Activated CD8-positive, alpha-beta memory T cell treated with anti-CD3 and anti-CD28 coated beads, Interleukin-2, amount 50 U/mL, for 48 hours (primary cell): ENCODE measurements at places on chromosomes 2 and 18.

GRCh38 chr2:185921048-185921756, 182.6 kb downstream of the FSIP2 start:
- no peak for DNase-seq

DNA sequence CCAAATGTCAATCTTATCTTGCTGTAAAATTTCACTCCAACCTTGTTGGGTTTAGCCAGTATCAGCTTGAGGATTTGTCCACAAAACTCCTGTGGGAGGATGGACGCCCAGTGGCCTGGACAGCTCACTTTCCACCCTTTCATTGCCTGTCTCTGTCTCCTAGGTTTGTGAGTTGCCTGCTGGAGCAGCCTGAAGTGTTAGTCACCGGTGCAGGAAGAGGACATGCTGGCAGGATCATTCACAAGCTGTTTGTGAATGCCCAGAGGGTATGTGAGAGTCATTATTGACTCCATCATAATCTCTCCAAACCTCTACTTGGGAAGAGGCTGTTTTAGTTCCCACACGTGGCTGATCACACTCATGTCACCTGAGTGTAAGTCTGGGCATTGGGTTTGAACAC, 112.3 kb downstream of the RAB3GAP1 start:
- DNase-seq, result no peak

DNA sequence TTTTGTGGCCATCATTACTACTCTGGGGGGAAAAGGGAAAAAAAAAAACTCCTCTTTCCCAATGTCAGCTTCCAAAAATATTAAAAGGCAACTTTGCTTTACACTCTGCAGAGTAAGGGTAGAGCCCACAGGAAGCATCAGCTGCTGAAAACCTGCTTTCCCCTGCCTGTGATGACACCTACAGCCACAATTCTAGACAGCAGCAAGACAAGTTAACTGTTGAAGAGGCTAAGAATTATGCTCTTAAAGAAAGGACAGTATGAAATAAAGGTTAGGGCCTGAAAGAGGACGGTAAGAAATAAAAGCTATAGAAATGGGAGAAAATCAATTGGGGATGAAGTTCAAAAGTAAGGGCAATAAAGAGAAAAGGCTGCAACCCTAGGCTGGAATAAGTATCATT, 3.0 kb downstream of the PDE11A start:
- no peak for DNase-seq

GRCh38 chr2:182822733-182823132, 43.7 kb downstream of the FRZB start:
- DNase-seq, result no peak

DNA sequence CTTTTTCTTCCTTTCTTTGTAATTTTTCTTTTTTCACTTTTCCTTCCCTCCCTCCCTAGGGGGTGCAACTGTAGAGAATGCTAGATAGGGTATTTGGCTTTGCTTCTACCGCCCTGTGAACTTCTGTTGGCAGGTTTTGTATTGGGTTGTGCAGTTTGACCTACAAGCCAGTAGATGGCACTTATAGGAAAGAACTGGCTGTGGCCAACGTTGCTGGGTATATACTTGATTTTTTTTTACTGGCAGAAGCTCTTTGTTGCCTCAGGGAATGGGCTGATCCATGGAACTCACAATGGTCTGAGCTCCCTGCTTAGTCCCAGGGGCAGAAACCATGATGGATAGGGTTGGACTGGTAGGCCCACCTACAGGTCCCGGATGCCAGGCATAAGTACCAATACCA, 1019.5 kb upstream of the LRRTM1 start:
- no peak for DNase-seq

- no peak for DNase-seq
Observed at GRCh38 chr2:207338220-207338607, 172.5 kb upstream of the KLF7 start.

- DNase-seq, result no peak
Observed at GRCh38 chr2:38075507-38076151, at the start of gene CYP1B1. TSS of gene CYP1B1 (minus strand) at chr2:38076151. CDS start at chr2:38075388, 763 bp downstream.

DNA sequence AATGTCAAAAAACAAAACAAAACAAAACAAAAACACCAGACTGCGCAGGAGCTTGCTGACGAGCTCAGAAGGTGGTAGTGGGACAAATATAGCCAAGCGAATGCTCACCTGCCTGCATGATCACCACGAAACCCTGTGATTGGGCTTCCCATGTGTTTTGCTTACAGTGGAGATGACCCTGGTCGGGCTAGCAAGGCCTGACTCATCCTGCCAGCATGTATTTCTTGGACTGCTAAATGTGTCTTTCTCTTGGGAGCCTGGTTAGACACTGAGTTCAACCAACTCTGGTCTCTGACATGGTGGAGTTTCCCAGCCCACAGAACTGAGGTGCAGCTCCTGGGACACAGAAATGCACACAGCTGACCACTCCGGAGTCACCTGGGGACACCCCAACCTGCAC, 30.7 kb upstream of the DUSP2 start:
- DNase-seq, result no peak

DNA sequence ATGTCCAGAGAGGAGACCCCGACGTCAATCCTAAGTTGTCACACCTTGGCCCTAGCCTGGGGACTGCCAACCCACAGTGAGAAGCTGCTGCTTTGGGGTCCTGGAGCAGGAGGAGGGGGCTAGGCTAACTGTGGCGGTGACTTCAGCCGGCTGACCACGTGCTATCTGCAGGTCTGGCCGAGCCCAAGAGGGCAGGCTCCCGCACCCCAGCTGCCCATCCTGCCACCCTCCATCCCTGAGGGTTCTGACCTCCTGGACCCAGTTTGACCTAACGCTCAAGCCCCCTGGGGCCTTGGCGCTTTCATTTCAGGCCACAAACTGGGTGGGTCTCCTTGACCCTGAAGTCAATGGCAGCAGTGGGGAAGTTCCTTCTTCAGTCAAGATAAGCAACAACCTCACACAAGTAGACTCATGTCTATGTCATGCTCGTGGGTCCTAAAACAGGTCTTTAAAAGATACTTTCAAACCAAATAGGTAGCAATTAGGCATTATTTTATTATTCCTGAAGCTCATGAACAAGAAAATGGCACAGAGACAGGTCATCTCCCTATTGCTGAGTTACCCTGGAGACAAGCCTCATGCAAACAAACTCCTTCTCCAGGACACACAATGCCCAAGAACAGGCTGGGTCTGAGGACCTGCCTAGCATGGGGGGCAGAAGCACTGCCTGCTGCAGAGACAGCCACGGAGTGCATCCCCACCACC, 2.3 kb downstream of the HES6 start:
- no peak for DNase-seq

- no peak for DNase-seq
Observed at GRCh38 chr2:152555048-152555447, 162.2 kb downstream of the PRPF40A start.

DNA sequence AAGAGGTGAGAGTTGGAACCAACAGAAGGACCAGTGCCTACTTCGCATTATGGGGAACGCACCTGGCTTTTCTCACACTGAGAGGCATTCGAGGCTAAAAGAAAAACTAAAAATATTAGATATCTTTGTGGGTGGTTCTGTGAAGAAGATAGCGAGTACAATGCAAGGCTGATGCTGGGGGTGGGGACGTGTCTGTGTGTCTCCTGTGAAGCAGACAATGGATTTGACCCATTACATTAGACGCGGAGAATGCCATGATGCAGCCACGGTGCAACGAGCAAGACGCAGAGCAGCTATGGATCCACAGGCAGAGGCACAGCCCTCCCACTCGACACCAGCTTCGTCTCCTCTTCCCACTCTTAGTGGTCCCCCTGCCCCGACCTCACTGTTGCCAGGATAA, 61.0 kb downstream of the ADCY3 start:
- no peak for DNase-seq

DNA sequence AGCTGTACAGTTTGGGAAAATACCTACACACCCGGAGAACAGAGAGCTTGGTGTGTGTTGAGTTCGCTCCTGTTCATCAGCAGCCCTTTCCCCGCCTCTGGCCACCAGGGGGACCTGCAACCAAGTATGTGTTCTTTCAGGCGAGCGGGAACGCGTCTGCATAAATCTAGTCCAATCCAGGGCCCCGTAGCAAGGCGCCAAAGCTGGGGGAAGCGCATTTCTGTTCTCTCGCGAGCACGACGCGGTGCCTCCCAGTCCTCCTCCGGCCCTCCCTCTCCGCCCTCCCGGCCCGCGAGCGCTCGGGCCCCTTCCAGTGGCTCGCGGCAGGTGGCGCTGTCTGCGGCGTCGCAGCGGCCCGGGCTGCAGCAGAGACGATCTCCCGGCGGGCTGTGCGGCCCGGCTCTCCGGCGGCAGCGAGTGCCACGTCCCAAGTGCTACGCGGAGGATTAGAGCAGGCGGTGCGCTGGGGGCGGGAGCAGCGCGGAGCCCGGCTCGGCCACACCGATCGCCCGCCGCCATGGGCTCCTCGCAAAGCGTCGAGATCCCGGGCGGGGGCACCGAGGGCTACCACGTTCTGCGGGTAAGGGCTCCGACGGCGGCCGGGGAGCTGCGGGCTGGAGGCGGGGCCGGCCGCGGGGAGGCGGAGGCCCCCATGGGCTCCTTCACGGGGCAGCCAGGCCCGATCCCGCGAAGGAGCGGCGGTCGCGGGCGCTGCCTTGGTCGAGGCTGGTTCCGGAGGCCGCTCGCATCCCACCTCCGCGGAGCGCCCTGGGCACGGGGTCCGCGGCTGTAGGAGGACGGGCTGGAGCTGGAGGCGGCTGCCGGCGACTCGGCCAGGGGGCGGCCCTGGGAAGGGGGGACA, at the start of gene GORASP2:
Gene GORASP2 (plus strand): TSS at position 430 of the 862 bp plus-strand sequence. CDS start 88 bp downstream, at position 518.
- DNase-seq, result peak; percentile 97

DNA sequence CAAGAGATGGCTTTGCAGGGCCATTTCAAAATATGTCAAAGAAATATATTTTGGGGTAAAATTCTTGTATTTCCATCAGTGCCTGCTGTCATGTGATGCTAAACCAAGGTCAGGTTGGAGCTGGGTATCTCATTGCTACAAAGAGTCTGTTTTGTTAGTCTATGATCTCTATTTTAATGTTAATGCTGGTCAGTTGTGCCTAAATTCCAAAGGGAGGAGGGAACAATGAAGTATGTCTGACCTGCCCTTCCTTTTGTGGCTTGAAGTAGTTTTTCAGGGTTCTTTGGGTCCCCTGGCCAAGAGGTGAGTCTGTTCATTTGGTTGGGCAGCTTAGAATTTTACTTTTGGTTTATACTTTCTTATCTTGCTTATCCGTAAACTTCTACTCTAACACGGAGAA, 61.6 kb upstream of the DYNAP start:
- no peak for DNase-seq

GRCh38 chr2:46802665-46803546, 112.7 kb downstream of the MCFD2 start:
- DNase-seq, result no peak
